ENCODE measurements at places on chromosomes 16 and 17. TPM values are rescaled to one million over a fixed set of nuclear protein-coding genes. Genes with fewer than 3 reads are reported as not detected.

GRCh38 chr16:86244936-86245335 lies 265.4 kb upstream of the FOXF1 start:
- DNase-seq: no peak

DNA sequence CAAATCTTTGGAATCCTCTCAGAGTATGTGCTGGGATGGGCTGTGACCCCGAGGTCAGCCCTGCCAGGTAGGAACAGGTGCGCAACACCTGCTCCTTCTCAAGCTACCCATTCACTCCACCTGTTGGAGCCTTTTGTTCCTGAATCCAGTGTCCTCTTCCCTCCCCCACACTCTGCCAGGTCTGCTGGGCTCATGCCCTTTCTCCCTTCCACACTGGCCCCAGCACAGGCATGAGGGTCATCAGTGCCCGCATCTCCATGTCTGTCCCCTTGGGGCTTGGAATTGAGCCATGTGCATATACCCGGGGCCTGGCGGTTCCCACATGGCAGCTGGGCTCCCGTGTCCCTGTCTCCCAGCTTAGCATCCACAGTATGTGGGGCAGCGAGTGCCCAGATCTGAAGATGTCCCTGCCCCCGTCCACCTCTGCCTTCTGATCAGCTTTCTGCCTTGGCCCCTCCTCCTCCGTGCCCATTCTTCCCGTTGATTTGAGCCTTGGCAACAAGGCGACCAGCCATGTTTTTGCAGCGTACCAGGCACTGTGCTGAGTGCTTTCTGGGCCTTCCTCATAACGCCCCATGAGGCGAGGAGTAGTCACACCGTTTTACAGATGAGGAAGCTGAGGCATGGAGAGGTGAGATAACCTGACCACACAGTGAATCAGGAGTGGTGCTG lies 102.2 kb downstream of the RAP1GAP2 start:
- no peak for DNase-seq

Gene P2RX5
- polyA plus RNA-seq: 11.5 TPM

Gene AATK
- 7.9 TPM for polyA plus RNA-seq

Gene TEKT1
- not detected for polyA plus RNA-seq

- DNase-seq: no peak
Observed at GRCh38 chr16:86499889-86500707, 10.2 kb upstream of the FOXF1 start.
